ENCODE measurements at places on chromosomes 6 and 20. TPM values are rescaled to one million over a fixed set of nuclear protein-coding genes. Genes with fewer than 3 reads are reported as not detected.

Gene SLCO4A1
- 12.7 TPM for total RNA-seq

Gene TBXT
- total RNA-seq, result not detected

Gene SGK2
- 0.30 TPM for total RNA-seq

Gene GNAS-AS1
- total RNA-seq, result 0.25 TPM

Gene SIRPD
- total RNA-seq, result not detected

Gene DPM1
- total RNA-seq, result 44.9 TPM

Gene FLRT3
- total RNA-seq, result 0.05 TPM

GRCh38 chr6:129473546-129473945 is 236.4 kb downstream of the ARHGAP18 start:
- no peak for DNase-seq

DNA sequence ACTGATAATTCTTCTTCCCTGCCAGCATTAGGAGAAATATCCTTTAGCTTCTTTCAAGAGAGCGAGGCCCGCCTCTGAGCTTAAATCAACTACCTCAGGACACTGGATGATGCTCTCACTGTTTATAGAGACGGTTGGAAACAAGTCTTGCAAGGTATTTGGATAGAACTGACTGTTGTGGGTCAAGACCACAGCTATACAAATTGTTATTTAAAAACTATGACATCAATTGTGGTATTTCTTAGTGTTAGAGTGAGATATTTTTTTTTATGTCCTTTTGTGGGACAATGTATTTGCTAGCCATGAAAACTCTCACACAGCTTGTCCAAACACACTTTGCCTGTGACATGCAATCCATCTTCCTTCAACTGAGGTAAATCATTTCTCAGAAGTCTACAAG is 136.3 kb upstream of the PHACTR1 start:
- DNase-seq, result no peak

- no peak for DNase-seq
Measured at GRCh38 chr6:10406556-10406955, 8.3 kb downstream of the TFAP2A start.

- no peak for DNase-seq
Measured at GRCh38 chr6:25553502-25553901, 98.5 kb upstream of the SCGN start.

DNA sequence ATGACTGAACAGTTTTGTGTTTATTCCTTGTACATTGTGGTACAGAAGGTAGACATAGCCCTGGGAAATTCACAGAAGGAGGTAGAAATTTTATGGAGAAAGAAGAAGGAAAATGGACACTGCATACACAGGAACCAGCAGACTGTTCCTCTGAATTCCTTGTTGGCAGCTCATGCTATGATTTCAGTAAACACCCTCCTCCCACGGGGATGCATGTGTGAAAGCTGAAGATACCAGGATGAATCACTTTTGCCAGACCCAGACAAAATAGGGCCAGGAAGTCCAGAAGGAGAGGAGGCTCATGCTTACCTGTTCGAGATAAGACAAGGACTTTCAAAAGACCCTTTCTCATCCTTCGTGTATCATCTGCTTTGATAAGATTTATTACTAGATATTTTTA is 110.3 kb upstream of the GGTLC1 start:
- no peak for DNase-seq

DNA sequence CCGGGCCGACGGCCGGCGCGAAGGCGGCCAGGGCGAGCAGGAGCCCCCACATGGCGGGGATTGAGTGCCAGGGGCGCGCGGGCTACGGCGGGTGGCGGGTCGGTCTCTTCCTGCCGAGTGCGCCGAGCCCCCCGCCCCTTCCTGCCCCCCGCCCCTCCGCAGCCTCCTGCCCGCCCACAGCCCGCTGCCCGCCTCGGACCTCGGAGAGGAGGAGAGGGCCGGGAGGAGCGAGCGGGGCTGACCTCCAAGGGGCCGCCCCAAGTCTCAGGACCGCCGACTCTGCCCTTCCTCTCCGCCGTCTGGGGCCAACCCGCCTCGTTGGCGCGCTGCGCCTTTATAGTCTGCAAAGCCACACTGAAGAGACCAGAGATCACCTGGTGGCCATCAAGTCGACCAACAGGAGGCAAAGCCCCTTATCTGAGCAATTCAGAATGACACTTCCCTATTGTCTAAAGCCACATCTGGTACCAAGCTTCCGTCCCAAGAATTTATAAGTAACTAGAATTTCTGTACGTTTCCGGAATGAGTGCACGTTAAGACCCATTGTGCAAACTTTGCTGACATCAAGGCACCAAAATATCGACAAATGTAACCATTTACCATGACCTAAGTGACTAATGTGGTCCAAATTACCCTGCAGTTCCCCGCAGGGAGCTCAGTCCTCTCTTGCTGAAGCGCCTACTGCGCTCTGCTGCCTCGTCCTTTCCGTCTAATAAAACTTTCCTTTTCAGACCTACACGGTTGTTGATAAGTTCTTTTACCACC is at the start of gene CPXM1:
Gene CPXM1 (minus strand): TSS at position 107 of the 765 bp plus-strand sequence. CDS start 55 bp downstream, at position 52.
- no peak for DNase-seq

DNA sequence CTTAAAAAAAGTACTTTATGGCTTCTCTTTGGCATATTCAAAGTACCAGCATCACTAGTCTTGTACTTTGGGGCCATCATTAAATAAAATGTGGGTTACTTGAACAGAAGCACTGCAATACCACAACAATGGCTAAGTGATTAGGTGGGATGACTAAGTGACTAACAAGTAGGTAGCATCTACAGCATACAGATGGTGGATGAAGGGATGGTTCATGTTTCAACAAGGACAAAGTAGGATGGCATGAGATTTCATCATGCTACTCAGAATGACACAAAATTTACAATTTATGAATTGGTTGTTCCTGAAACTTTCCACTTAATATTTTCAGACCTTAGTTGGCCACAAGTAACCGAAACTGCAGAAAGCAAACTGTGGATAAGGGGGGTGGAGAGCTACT is 7.7 kb downstream of the MPC1 start:
- no peak for DNase-seq

GRCh38 chr6:142489722-142490610 is 188.2 kb downstream of the ADGRG6 start:
- no peak for DNase-seq

GRCh38 chr6:107657755-107658461 is 166.2 kb downstream of the SCML4 start:
- peak; percentile 29 for DNase-seq

DNA sequence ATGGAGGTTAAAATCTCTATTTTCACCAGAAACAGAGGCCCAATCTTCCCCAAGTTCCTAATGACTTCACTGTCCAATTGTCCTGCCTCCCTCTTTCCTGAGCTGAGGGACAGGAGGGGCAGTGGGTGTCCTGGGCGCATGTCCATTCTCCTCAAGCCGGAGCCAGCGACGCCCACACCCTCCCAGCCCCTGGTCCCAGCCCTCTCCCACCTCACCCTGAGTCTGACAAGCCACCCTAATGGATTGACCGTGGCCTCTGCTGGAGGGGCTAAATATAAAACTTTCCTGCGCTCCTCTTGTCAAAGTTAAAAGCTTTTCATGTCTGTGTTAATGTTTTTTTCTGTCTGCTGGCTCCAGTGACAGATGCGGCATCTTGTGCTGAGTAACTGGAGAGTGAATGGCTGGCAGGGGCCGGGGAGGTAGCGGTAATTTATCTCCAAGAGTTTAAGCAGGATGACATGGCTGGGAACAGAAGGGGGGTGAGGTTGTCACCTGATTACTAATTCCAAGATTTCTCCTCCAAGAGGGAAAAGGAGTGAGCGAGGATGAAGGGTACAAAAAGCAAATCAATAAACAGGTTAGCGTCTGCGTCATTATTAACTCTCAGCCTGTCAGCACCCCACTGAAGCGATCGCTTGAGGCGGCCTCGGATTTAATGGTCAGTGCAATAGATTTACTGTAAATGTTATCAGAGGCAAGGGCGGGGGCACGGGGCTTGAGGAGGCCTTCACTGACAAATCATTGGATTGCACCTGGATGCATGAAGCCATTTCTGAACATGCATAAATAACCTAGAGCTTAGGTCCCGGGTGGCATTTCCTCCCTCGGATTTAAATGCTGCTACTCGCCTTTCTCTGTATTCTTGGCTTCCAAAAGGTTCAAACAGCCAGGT is 118.1 kb upstream of the MAFB start:
- DNase-seq, result no peak

GRCh38 chr20:60249436-60249835 is 291.2 kb downstream of the CDH26 start:
- DNase-seq, result no peak

GRCh38 chr20:18637224-18637623 is 49.4 kb downstream of the DTD1 start:
- DNase-seq, result no peak

- no peak for DNase-seq
Measured at GRCh38 chr20:57717797-57718196, 8.0 kb upstream of the PMEPA1 start.

GRCh38 chr20:20680991-20681508 is 31.4 kb downstream of the RALGAPA2 start:
- DNase-seq, result no peak

- no peak for DNase-seq
Measured at GRCh38 chr6:21158149-21158548, 435.4 kb upstream of the SOX4 start.

GRCh38 chr6:55774286-55775028 is 100.9 kb downstream of the BMP5 start:
- DNase-seq, result no peak

DNA sequence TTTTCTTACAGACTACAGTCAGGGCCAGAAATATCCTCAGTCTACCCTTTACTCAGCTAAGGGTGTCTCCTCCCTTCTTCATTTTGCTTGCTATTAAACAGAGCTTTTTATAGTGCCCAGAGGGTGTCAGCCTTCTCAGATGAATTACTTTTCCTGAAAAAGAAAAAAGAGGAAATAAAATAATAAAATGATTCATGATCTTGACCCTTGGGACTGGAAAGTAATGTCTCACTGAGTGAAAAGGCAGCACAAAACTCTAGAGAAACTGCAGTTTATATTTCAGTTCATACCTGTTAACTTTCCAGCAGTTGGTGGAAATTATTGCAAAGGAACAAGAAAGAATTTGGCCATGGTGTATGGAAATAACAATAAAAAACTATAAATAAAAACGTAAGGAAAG is 170.6 kb downstream of the IBTK start:
- DNase-seq, result no peak

DNA sequence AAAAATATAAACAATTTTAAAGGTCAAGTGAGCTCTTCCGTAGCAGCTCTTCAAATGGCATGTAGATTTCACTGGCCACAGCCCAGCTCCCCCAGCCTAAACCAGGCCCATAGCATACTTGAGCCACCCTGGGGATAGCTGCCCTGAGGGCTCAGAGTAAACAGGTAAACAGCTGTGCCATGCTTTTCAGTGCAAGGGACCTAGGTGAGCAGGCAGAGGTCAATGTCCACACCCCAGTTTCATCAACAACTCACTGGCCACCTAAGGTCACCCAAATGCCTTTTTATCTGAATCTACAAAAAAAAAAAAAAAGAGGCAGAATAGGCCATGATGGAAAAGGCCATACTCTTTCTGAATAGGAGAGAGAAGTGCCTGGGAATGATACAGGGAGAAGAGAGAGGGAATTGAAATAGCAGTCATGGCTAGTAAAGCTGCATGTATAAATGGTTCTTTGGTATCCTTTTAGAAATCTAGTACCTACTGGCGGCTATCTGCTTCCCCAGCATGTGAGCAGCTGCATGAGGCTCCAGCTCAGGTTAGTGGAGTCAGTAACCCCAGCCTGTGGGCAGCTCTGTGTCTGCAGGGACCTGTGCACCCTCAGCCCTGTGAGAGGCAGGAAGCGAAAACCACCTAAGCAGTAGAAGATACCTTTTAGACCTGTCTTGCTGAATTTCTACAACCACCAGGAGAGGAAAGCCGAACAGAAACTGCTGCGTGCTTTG is 77.0 kb downstream of the FOXA2 start:
- no peak for DNase-seq

DNA sequence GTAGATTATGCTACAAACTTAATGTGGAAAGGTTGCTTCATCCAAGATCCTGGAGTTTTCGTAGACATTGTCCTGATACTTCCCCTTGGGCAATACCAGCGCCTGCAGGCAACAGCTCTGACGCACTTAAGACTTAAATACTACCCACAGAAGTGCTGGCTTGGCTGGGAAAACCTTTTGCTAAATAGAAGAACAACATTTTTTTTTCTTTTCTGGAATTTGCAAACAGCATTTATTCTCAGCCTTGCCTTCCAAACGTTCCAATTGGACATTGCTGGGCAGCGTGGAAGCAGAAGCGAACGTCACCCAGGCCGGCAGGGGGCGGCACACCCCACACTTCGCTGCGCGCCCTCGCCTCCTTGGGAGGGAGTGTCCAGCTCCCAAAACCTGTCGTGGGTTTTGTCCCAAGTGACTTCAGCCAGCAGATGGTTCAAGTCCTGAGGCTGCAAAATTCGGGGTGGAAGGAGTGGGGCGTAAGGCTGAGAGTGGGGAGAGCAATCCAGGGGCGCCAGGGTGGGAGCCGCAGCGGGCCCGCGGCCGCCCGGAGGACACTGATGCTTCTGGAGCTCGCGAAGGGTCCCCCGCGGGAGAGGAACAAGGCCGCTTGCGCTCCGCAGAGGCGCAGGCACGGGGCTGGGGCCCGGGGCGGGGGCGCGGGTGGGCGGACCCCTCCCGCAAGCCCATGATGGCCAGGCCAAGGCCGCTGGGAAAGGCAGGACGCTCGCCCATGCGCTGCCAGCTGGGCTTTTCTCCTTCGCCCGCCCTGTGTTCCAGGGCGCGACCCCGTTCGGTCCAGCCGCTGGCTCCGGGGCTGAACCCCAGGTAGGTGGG is 60.8 kb upstream of the MAP3K4 start:
- peak; percentile 76 for DNase-seq

GRCh38 chr6:35603326-35604202 is 85.2 kb downstream of the FKBP5 start:
- no peak for DNase-seq

DNA sequence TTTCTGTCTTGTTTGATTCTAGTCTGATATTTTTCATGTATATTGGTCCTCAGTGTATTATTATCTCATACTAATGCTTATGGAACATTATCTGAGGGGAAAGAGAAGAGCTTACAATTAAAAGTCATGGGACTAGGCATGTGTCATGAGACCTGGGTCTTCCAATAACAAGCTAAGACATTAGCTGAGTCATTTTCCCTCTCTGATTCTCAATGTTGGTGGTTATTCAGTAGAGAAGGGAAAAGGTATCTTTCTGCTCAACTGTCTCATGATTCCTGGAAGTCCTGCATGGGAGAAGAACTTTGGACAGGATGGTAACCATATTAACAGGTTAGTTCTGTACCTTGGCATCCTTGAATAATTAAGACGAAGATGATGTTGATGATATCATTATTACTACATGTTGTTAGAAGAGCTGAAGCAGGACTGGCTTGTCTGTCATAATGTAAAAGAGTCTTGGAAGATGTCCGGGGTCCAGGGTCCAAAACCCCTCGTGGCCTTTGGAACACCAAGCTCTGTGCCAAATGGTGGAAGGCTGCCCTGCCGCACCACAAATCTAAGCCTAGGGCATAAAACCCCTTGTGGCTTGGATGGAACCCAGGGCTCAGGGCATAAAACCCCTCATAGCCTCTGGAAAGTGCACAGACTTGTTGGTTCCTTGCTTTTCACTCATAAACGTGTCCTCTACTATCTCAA is 19.1 kb downstream of the TRIM38 start:
- no peak for DNase-seq

GRCh38 chr20:52422574-52423336 is 231.2 kb upstream of the ZFP64 start:
- DNase-seq, result no peak
